Pulmonary artery endothelial cell (primary cell): ENCODE measurements at places on chromosomes 6 and 20. TPM values are rescaled to one million over a fixed set of nuclear protein-coding genes. Genes with fewer than 3 reads are reported as not detected.

ANKRD66 gene
- total RNA-seq = not detected in 2 replicates

KIF25 gene
- not detected in 2 replicates for total RNA-seq

PNLDC1 gene
- 0.11 TPM in 1 of 2 replicates, not detected in the other for total RNA-seq

GRCh38 chr6:83962582-83962981 lies 71.0 kb upstream of the MRAP2 start:
- no peak for DNase-seq

GRCh38 chr6:24988562-24988961 lies 52.8 kb upstream of the RIPOR2 start:
- no peak for DNase-seq

GRCh38 chr20:50848846-50849673 lies 54.2 kb downstream of the BCAS4 start:
- DNase-seq = no peak
